Smooth muscle cell of bladder (primary cell): ENCODE measurements at places on chromosomes 7 and 10. TPM values are rescaled to one million over a fixed set of nuclear protein-coding genes. Genes with fewer than 3 reads are reported as not detected.

The FANK1 gene
- total RNA-seq: 10.0 and 11.5 TPM in 2 replicates

The DRGX gene
- not detected in 2 replicates for total RNA-seq

The FAM25C gene
- not detected in 2 replicates for total RNA-seq

The SPAG6 gene
- not detected in 2 replicates for total RNA-seq

The AGBL3 gene
- total RNA-seq: 0.71 and 1.4 TPM in 2 replicates

The HKDC1 gene
- total RNA-seq: 0.28 and 0.74 TPM in 2 replicates

The TRIM4 gene
- 24.5 and 34.3 TPM in 2 replicates for total RNA-seq

The RRP12 gene
- 8.5 and 13.2 TPM in 2 replicates for total RNA-seq

The FAM13C gene
- 0.83 and 0.85 TPM in 2 replicates for total RNA-seq

The GRID2IP gene
- total RNA-seq: not detected in 2 replicates

The CALHM3 gene
- not detected in 2 replicates for total RNA-seq

The ADCYAP1R1 gene
- total RNA-seq: under 0.01 TPM in 1 of 2 replicates, not detected in the other

The FAM25A gene
- not detected in 2 replicates for total RNA-seq

The SFXN2 gene
- total RNA-seq: 2.1 and 4.3 TPM in 2 replicates

The PRLHR gene
- not detected in 2 replicates for total RNA-seq

The FAM237B gene
- total RNA-seq: under 0.01 TPM in 1 of 2 replicates, not detected in the other
